ENCODE measurements at places on chromosomes 12 and 14.

- no peak for DNase-seq
Observed at GRCh38 chr12:39574785-39575497, 44.7 kb downstream of the ABCD2 start.

- no peak for DNase-seq
Observed at GRCh38 chr12:12194206-12194605, 72.6 kb downstream of the LRP6 start.

DNA sequence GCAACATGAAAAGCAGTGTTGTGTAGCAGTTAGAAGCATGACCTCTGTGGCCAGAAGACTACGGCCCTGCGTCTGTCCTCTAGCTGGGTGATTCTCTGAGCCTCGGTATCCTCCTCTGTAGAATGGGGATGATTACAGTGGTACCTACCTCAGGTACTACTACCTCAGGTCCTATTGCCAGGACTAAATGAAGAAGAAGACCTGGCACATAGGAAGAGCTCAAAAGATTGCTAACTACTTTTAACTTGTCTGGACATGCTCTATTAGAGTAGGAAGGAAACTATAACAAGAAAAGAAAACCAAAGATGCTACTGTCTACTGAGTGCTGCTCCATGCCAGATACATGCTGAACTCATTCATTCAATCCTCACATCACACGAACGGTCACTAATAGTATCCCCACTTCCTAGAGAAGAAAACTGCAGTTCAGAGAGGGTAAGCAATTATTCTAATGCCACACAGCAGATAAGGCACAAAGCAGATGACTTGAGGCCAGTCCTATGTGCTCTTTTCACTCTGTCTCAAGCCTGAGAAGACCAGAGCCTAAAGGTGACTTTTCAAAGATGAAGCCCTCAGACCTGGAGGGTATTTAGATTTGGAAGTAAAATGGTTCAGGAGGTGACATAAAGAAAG, 108.1 kb upstream of the HIF1A start:
- DNase-seq = no peak

GRCh38 chr14:104955396-104955770, 22.8 kb downstream of the AHNAK2 start:
- DNase-seq = no peak

DNA sequence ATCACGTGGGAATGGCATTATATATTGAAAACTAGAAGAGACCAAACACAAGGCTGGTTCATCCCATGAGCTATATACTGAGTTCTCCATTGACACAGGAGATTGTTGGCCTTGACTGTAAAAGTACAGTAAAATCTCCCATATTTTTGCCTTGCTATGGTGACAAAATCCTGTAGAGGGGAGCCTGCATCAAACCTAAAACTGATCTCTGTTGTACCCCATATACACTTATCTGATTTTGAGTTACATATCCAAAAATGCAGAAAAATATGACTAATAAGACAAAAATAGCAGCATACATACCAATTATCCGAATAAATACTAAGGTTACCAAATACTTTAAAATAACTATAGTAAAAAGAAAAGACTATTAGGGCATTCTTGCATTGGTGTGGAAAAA, 60.4 kb downstream of the TMTC3 start:
- DNase-seq = no peak

GRCh38 chr14:89503431-89503996, 86.5 kb upstream of the FOXN3 start:
- peak; percentile 56 for DNase-seq

GRCh38 chr12:115553622-115554021, 723.9 kb downstream of the MED13L start:
- DNase-seq = no peak
